ENCODE measurements at places on chromosomes 5 and 9.

DNA sequence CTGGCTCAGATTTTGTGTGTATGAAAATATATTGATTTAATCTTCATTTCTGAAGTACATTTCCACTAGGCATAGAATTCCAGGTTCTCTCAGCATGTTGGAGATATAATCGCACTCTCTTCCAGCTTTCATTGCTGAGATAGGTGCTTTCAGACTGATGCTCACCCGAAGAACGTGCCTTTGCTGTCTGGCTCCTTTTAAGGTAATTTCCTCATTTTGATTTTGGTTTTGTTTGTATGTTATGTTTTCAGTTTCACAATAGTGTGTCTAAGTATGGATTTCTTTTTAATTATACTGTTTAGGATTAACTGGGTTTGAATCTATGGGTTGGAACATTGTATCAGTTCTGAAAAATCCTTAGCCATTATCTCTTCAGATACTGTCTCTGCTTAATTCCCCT, 132.0 kb upstream of the NFIB start:
- no peak for DNase-seq

DNA sequence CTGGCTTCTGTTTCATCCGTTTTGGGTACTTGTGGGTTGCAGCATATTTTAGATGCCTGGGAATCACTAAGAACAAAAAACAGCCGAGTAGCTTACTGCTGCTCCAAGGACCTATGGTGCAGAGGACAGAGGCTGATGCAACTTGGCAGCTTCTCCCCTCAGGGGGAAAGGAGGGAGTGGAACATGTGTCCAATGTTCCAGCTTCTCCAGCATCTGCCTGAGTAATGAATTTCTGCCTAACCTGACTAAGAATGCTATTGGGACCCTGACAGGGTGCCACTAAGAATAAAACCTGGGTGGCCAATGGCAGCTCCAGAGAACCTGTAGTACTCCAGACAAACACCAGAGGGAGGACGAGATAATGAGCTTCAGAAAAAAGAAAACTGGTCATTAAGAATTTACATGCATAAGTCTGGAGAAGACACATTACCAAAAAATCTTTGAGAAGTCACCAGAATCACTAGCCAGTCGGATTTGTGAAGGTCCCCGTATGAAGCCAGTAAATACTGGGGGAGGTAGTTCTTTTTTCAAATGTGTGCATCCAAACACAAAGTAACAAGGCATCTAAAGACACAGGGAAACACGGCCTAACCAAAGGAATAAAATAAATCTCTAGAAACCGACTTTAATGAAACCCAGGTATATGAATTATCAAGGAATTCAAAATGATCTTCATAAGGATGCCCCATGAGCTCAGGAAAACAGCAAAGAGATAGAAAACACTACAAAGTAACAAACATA, 293.5 kb downstream of the HINT1 start:
- peak; percentile 72 for DNase-seq

GRCh38 chr9:7117676-7118561, 360.1 kb downstream of the KDM4C start:
- DNase-seq, result no peak

- peak; percentile 58 for DNase-seq
Measured at GRCh38 chr9:94913550-94913949, 187.1 kb downstream of the AOPEP start.

DNA sequence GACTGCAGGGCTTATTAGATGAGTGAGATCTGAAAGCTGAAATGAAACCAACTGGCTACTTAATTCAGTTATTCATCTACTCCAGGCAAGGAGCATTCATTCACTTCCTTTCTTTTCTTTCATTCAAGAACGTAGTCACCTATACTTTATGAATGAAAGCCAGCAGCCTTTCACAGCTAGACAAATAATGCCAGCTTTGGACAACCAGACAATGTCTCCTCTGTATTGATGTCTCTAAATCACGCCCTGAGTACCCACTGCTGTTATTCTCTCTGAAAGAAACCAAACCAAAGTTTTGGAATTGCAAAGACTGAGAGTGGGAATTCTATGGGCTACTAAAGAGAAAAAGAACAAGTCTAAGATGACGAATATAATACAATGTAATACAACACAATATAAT, 121.2 kb upstream of the PTPN3 start:
- DNase-seq, result no peak

DNA sequence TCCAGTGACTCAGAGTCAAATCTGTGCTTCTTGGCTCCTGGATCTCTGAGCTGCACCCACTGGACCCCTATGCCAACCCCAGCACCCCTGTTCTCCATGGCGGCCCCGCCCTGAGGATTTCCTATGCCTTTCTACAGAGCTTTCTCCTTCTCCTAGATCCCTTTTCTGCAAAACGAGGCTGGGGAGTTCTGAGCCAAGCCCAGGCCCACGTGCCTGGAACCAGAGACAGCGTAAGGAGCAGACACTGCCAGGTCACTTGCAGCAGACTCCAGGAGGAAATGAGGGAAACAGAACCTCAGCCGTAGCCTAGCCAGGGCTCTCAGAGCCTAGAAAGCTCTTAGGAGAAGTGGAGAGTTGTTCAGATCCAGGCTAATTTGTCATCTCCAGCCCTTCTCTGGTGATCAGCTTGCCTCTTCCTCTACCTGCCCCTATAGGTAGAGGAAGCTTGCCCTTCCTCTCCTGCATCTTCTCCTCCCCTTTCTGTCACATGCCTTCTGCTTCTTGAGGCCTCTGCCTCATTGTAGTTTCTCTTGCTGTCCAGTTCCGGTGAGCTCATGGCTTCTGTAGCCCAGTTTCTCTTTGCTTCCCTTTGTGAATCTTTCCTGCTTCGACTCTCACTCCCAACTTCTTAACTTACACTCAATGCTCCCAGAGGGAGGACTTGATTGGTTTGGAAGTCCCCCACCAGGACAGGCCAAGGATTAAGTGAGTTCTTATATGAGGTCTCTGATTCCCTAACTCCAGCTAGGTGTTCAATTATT, 163.4 kb downstream of the RGS3 start:
- no peak for DNase-seq

- DNase-seq, result no peak
Measured at GRCh38 chr5:117793963-117794362, 1194.4 kb downstream of the DTWD2 start.

DNA sequence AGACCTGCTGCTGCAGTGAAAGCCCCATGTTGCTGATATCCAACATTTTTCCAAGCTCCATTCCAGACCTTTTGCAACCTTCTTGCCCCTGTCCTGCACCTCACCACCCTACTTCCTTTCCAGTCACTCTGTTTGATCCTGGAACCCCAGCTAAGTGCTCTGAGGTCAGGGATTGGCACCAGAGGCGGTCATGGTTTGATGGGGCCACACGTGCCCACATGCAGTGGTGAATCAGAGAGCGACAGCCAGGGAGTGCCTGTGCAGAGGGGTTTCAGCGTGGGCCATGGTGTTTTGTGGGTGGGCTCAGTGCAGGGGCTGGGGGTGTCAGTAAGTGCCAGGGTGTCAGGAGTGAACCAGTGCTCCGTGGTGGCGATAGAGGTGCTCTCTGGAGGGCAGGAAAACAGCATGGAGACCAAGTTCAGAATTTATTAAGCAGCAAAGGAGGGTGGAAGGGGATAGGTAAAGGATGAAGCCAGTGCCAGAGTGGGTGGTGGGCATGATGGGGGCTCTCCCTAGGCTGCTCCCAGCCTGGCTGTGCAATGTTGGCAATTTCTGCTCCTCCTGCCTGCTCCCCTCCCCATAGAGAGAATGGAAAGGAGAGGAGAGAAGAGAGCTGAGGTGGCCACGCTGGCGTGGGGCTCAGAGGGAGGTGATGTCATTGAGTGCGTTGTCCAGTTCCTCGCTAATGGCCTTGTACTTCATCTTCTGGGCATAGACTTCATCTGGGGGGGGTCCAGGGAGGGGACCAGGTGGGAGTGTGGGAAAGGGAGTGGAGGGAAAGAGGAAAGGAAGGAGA, 7.0 kb downstream of the TPM2 start:
- DNase-seq, result no peak

DNA sequence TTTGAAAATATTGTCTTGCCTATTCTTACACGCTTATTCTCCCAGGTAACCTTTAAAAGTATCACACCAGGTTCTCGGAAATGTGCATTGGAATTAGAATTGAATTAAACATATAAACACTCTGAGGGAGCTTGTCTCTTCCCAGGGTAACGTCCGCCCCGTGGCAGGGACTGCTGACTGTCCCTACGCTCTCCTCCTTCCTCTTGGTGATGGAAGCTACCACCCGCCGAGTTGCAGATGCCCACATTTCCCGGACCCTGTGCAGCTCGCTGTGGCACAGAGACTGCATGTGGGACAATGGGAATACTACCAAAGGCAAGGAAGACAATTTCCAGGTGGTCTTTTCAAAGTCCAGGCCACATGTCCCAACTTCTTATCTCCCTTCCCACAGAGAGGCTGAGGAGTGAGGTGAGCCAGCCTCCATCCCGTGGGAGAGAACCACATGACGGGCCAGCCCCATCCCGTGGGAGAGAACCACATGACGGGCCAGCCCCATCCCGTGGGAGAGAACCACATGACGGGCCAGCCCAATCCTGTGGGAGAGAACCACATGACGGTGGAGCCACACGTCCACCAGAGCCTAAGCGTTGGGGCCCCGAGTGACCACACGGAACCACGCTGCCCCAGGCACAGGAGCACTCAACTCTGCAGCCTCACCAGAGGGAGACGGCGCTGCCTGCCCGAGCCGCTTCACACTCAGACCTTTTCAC, 249.4 kb upstream of the IRX1 start:
- no peak for DNase-seq

DNA sequence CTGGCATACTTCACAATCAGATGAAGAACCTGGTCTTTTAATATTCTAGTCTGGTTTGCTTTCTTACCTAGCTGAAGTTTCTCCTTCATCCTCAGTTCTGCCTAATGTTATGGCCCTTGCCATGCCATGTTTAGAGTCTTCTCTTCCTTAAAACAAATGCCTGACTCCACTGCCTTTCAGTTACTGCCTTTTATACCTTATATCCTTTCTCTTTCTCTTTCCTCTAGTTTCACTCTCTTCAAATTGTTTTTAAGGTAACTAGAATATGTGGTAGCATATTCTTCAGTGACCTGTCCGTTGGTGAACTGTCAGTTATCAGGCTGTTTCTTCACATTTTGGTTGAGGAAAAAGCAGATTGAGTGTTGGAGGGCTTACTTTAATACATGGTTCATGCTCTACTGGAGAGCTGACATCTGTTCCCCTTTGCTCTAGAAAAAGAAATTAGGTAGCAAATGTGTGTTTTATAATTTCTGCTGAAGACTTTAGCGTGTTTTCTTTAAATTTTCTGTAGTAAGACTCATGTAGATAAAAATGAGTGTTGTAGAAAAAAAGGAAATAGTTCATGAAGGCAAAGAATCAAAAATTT, 103.8 kb downstream of the DMXL1 start:
- no peak for DNase-seq

DNA sequence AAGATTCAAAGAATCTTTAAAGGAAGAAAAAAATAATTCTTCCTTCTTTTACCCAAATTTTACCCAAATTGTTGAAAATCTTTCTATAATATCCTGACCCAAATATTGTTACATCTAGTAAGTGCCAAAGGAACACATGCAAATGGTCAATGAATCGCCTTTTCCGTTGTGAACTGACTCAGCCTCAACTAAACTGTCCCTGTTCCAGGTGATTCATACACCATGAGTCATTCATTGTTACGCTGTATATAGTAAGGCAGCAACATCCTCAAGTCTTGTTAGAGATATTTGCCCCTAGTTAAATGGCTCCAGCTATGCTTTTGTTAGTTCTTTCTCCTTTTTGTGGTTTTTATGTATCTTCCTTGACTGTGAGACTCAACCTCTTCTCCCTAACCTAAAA, 9.7 kb downstream of the PTGER4 start:
- peak; percentile 67 for DNase-seq

DNA sequence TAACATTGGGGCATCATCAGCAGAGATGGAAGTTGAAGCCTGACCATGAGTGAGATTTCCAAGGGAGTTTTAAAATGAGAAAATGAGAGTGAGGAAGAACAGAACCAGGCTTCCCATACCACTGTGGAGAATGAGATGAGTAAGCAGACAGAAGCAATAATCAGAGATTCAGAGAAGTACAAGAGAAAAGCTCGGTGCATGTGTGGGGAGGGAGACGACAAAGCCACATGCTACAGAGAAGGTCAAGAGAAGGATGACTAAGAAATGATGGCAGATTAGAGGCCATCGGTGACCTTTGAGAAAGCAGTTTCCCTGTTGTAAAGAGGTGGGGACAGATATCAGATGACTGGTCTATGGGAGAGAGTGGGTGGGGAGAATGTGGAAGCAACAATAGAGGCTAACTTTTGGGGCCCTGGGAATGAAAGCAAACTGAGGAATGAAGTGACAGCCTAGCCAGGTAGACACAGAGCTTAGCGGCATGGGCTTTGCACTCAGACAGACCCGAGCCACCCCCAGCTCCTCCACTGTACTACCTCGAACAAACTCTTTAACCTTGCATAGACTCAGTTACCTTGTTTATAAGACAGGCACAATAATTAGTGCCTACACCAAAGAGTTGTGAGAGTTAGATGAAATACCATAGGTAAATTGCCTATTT, 207.7 kb downstream of the PIK3R1 start:
- DNase-seq, result no peak

- no peak for DNase-seq
Measured at GRCh38 chr5:169939731-169940130, 40.6 kb downstream of the INSYN2B start.

GRCh38 chr9:86052556-86053468, 46.5 kb downstream of the GOLM1 start:
- no peak for DNase-seq

GRCh38 chr5:178196986-178197385, 7.3 kb upstream of the HNRNPAB start:
- no peak for DNase-seq

GRCh38 chr9:92711844-92712243, 41.9 kb upstream of the IPPK start:
- no peak for DNase-seq

DNA sequence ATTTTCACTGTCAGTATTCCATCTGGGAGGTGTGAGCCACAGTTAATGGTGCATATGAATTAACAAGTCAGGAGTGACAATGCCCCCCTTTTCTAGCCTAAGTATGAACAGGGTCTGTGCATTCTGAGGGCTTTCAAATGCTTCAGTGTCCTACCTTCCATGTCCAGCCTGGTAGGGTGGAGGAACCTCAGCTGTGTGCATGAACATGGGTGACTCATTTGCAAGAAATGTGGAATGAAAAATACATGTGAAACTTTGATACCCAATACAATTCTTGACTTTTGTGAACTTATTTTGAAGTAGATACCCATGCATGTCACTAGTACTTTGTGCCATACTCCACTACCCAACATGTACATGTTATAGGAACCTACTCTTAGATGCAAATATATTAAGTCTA, 375.8 kb downstream of the SEMA5A start:
- DNase-seq, result no peak

DNA sequence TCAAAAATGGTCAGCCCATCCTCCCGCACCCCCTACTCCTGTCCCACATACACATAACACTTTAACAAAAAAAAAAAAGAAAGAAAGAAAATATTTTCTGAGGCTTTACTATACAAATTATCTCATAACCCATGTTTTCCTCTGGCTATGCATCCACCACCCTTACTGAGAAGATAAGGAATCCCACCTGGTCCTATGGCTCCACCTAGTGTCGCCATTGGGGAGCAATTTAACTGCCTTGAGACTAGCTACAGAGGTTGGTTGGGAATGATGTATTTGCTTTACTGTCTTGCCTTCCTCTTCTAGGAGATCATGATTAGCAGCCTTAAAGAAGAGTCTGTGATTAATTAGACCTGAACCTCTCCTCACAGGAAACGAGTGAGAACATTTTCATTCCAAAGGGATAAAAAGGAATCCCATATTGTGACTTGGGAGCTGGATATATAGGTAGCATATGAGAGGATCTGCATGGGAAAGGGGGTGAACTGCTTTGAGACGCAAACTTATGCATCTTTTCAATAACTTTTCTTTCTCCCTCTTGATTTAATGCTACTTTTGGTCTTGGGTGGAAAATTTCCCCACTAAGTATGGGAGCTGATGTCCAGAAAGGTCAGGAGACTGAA, 77.7 kb upstream of the SELENOP start:
- DNase-seq, result peak; percentile 96

- no peak for DNase-seq
Measured at GRCh38 chr5:67878933-67879332, 336.6 kb upstream of the PIK3R1 start.
